ENCODE measurements at places on chromosomes 2 and 18.

DNA sequence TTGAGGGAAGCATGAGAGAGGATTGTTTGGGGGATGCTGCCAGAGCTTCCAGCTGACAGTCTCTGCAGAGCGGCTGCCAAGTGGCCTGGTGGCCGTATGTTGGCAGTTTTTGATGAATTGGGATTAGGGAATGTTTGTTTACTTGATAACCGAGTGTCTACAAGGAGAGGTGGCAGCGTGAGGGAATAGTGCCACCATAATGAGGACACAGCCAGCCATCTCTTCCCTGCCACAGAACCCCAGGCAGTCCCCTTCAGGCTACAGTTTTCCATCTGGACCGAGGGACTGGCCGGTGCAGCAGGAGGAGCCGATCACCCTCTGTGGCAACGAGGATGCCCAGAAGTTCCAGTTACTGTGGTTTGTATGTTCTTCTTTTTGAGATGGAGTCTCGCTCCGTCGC lies 55.2 kb downstream of the TRAPPC12 start:
- peak; percentile 55 for DNase-seq

- DNase-seq, result no peak
Measured at GRCh38 chr2:44543773-44544725, 182.3 kb downstream of the CAMKMT start.

DNA sequence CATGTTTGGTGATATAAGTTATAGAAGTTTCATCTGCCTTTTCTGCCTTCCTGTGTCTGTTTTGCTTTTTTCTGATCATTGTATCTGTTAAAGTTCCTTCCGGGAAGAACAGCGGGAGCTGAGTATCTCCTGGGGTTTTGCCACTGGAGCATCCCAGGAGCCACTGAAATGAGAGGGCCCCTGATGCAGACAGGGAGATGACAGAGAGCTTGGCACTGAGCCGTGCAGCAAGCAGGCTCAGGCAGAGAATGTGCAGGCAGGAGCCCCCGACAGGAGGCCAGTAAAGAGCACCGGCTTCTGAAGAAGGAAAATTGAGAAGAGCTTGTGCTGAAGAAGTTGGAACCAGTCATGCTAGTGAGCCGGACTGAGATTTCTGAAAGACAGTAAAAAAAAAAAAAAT lies 137.8 kb downstream of the TDRD15 start:
- DNase-seq, result no peak

DNA sequence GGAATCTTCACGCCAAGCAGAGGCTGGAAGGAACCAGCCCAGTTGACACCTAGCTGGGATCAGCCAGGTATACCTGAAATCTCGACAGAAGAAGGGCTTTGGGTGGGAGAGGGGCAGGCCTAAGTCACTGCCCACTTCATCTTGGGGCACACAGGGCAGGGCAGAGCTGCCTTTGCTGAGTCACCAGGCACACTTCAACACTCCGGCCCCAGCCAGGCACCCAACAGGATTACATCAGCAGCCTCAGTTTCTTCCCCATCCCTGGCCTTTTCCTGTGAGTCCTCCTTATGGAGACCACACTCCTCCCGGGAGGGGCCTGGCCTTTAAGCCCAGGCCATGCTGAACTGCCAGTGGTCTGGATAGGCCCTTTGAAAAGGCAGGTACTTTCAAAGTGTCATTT lies 201.7 kb upstream of the HS6ST1 start:
- DNase-seq, result no peak

- no peak for DNase-seq
Measured at GRCh38 chr2:12032398-12032797, 286.0 kb downstream of the LPIN1 start.

DNA sequence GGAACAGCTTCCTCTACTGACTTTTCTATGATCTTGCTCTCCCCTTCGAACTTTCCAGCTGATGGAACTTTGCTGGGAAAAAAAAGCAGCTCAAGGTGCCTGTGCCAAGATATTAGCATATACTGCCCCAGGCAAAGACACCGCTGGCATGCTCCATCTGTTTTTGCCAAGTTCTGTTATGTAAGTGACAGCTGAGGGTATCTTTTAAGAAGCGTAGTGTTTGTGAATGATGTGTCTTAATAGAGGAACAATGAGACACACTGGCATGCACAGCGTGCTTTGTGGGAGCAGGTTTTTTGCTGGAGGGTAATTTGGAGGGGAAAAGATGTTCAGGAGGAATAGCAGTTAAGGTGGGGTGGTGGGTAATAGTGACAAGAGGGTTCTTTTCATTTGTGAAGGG lies 47.8 kb downstream of the SLC4A3 start:
- DNase-seq, result no peak

DNA sequence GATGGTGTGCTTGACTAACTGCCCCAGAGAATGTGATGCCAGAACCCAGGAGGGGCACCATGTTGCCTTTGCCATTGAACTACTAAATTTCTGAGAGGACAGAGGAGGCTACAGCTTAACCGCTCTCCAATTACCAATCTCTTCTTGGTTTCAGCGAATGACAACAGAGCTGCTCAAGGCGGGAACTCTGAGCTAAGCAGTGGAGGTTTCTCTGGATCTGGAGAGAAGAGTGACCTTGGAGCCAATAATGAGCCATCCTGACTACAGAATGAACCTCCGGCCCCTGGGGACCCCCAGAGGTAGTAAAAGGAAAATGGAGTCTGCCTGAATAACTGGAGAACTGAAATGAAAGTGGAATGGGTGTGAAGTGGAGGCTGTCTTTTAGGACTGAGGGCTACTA lies 53.2 kb downstream of the DIS3L2 start:
- DNase-seq, result no peak

- no peak for DNase-seq
Measured at GRCh38 chr2:50962731-50963130, 69.2 kb downstream of the NRXN1 start.

GRCh38 chr2:218870984-218871344 lies 9.7 kb upstream of the WNT10A start:
- no peak for DNase-seq

DNA sequence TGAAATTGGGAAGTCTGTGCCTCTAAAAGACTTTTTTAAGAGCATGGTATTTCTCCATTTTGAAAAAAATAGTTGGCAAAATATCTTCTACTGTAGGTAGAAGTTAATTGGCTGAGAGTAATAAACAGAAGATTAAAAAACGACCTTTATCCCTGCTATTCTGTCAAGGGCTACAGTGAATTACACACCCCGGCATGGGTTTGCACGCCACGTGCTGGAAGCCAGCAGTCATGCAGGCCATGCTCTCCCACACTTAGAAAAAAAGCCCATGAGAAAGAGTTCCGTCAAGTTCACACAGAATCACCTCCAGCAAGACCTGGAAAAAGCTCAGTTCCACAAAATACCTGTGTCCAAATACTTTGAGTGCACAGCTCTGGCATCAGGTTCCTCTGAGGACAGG lies 26.8 kb downstream of the FAM110C start:
- DNase-seq, result no peak

GRCh38 chr2:196926562-196927375 lies at the start of gene PGAP1:
PGAP1 (minus strand) TSS chr2:196926707; CDS start chr2:196926616, 91 bp downstream.
- peak; percentile 97 for DNase-seq

GRCh38 chr2:40279482-40279881 lies 172.4 kb downstream of the SLC8A1 start:
- DNase-seq, result no peak

DNA sequence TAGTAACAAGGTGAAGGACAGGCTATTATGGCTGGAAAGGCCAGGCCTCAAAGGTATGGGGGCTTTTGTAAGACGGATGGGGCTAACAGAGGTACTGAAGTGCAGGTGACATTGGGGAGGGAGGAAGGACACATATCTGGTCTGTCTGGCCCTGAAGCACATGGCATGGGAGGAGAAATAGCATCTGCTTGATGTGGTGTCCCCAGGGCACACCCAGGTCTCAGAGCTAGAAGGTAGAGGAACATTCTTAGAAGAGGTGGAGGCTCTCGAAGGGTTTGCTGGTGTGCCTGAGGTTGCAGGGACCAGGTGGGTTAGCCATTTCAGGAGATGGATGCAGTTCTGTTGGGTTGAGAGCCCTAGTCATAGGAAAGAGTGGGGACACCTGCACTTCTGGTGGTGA lies 9.5 kb downstream of the RALB start:
- DNase-seq, result no peak

- DNase-seq, result no peak
Measured at GRCh38 chr2:136319237-136319636, 201.3 kb upstream of the CXCR4 start.

GRCh38 chr2:111958901-111959300 lies 60.5 kb downstream of the MERTK start:
- DNase-seq, result no peak

- no peak for DNase-seq
Measured at GRCh38 chr2:205800773-205801172, 118.5 kb downstream of the NRP2 start.

- no peak for DNase-seq
Measured at GRCh38 chr2:205776720-205777119, 94.4 kb downstream of the NRP2 start.

DNA sequence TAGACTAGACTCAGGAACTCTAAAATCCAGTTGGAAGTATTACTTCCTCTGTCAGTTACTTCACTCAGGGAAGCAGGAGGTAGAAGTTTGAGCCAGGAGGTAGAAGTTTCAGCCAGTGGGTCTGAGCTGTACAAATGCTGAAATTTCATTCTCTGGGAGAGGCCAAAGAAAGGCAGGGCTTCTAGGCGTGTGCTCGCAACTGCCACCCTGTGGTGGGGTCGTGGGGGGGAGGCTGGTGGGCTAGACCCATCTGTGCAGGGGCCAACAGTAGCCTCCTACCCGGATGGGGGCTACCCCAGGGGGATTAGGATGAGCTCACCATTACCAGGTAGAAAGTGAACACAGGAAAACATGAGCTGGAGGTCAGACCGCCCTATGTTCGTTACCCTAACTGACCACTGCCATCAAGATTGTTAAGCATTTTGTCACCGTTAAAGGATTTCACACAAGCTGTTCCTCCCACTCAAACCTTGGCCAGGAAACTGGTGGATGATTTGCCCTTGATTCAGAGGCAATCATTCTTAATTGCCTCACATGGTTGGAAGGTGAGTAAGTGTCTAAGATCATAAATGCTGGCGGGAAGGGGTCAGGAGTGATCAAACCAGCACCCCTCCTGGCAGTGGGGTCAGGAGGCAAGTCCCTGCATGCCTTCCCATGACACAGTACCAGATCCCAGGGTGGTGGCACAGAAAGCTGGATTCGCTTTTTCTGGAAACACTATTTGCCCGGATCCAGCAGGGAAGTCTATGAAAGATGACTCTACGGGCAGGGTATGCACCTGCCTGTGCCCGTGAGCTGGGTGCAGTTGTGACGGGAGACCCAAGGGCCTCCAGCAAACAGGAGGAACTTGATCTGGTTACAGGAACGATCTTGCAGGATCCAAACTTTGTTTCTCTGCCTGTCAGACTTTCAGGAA lies 5.2 kb upstream of the FHL2 start:
- DNase-seq, result no peak

DNA sequence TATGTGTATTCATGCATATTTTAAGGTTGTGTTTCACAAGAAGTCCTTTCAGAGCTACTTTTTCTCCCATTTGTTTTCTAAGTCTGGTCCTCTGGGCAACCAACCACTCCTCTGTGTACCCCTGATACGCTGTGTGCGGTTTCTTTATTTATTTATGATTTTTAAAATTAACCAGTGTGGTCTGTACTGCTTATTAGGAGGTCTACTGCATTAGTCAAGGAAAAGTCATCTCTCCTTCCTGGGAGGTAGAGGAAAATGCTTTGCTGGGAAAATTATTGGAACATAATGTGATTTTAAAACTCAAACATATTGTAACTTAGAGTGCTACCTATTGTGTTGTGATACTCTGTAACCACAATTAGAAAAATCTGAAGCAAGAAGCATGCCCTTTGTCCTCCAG lies 1404.3 kb downstream of the SUCLG1 start:
- no peak for DNase-seq

DNA sequence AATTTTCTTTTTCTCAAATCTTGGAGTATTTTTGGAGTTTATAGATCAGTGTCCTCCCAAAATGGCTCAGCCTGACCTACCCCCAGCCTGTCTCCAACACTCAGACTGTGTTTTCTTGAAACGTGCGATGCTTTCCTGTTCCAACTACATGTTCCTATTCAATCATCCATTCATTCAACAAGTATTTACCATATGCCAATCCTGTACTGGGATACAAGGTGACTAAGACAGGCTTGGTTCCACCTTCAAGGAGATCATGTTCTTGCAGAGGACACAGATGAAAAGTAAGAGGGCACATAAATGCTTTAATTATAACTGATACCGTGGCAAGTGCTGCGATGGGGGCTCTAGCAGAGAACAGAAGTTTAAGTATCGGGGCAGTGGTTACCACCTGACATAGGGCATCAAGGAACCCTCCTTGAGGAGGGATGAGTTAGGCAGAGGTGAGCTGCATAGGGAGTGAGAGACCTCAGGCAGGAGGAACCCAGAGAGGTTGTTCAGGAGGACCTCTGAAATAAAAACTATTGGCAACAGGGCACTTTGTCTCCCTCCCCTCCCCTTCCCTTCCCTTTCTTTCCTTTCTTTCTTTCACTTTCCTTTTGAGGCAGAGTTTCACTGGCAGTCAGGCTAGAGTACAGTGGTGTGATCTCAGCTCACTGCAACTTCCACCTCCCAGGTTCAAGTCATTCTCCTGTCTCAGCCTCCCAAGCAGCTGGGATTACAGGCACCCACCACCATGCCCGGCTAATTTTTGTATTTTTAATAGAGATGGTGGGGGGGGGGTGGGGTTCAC lies 469.0 kb downstream of the EPHA4 start:
- DNase-seq, result no peak

DNA sequence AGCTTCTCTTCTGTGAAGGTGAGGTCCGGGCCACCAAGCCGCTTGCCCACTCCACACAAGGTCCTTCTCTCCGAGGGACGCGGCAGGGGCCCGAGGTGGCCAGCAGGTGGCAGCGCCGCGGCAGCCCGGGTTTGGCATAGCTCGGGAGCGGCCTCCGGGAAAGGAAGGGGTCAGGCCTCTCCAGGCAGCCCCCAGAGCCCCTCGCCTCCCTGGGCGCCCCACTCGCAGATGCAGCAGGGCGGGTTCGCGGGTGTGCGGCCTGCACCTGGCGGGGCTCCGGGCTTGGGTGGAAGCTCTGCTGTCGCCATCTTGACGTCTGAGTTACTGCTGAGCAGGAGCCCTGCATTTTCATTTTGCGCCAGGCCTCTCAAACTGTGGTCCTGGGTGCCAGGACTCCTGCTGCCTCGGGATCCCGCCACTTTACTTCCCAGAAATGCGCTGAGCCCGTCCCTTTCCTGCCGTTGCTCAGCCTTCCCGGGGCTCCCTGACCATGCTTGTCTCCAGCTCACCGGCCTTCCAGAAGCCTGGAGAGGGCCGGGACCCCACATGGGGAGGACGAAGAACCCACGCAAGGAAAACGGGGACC lies 18.6 kb upstream of the NCL start:
- peak; percentile 75 for DNase-seq

DNA sequence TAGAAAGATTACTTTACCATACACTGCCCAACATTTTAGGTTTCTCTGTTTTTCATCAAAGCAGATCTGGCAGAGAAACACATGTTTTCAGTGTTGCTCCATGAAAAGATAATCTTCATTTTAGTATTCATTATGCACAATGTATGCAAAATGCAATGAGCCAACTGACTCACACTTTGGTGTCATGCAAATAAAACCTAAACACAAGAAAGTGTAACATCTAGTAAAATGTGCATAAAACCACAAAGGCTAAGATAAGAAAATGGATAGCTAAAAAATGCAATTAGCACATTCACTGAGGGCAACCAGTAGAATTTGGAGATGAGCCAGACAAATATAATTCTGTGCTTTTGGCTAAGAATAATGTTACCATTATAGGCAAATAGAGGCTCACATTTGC lies 203.5 kb upstream of the UBE2E3 start:
- DNase-seq, result no peak

- DNase-seq, result no peak
Measured at GRCh38 chr2:4427083-4427482, 723.7 kb downstream of the DCDC2C start.

GRCh38 chr2:43174368-43174916 lies 52.0 kb downstream of the ZFP36L2 start:
- DNase-seq, result no peak

- DNase-seq, result no peak
Measured at GRCh38 chr2:10331702-10332401, 29.1 kb downstream of the HPCAL1 start.

All from posterior cingulate gyrus (tissue), 11 donors.